ENCODE measurements at places on chromosomes 12 and 14.

DNA sequence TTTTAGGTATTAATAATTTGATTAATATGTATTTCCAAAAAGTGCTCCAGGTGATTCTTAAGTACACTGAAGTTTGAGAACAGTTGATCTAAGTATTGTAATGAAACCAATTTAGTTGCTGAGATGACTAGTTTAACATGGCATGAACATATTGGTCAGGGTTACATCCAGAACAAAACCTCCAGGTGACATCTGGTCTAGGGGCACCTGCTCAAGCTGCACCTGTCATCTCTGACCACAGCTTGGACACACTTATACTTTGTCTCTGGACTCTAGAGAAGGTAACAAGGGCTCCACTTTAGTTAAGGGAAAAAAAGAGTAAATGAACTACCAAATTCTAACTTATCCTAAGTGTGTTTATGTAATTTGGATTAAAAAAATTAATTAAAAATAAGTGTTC is 8.1 kb downstream of the ARID2 start:
- no peak for DNase-seq

DNA sequence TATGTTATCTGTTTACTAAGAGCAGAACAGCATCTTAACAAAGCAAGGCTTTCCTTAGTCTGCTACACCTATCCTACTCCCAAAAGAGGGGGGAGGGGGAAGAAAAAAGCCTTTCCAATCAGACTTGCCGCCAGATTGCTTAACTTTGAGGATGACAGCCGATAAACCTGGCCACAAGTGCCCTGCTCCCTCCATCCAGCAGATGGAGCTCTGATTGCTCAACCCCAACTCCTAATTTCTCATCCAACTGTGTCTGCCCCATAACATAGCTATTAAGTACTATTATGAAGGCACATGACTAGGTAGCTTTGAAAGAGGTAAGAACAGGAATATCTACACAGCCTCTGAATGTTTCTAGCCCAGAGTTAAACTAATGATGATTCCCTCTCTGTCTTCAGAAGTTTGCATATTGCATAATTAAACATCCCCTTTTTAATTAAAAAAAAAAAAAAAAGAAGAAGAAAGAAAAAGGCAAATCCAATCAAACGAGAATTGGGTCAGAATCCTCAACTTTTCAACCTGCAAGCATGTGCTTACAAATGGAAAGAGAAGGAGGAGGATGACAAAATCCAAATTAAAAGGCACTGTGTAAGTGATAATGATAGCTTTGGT is 247.4 kb downstream of the GALC start:
- no peak for DNase-seq

GRCh38 chr14:68978172-68978911 is 760 bp downstream of the ACTN1 start:
- DNase-seq = peak; percentile 68

DNA sequence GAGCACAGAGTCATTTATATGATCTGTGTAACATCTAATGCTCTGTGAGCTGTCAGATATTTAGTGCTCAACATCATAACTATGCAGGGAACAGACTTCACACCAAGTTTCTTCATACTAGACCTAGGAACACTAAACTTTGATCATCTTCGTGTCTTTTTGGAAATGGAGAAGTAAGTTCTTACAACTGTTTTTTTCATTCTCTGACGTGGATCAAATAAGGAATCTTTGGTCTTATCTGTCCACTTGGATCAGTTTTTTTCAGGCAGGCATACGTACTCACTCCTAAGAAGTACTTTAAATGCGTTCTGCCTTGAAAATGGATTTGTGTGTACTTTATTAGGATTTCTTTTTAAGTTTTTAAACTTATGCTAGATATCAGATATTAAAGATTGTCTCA is 191.0 kb downstream of the FBXL14 start:
- no peak for DNase-seq

- DNase-seq = no peak
Observed at GRCh38 chr12:114506651-114507050, 100.7 kb upstream of the TBX5 start.
